ENCODE measurements at places on chromosomes 5 and 9. TPM values are rescaled to one million over a fixed set of nuclear protein-coding genes. Genes with fewer than 3 reads are reported as not detected.
A peak's percentile ranks its signal among the peaks of the same experiment; 100 is the strongest.

GRCh38 chr5:171122372-171122771, 186.7 kb upstream of the TLX3 start:
- no peaks in the 10 kb centered on the region for H3K36me3 ChIP-seq
- no peak for DNase-seq
- no peaks in the 10 kb centered on the region for H3K4me1 ChIP-seq
- H3K27me3 ChIP-seq = no peaks in the 10 kb centered on the region
- H3K4me3 ChIP-seq = no peak overlapping the region

CATSPER3 gene
- 0.36 TPM for polyA plus RNA-seq

DNA sequence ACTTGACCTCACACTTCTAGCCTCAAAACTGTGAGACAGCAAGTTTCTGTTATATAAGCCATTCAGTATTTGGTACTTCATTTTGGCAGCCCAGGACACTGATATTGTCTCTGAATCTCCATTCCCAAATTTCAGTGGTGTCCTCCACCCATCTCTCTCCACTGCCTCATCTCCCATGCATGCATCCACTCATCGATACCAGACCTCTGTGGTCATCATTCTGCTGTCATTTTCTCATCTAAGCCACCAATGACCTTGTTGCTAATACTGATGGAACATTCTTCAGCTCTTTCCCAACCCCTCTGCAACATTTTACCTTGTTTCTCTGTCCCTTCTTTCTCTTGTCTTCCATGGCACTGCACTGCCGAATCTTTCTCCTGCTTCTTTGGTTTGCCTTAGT, 221.8 kb downstream of the SNX18 start:
- H3K4me1 ChIP-seq = peaks cover 22% of the 10 kb centered on the region
- DNase-seq = no peak
- no peak overlapping the region for H3K27ac ChIP-seq
- H3K27me3 ChIP-seq = no peaks in the 10 kb centered on the region
- H3K4me3 ChIP-seq = no peak overlapping the region
- H3K36me3 ChIP-seq = no peaks in the 10 kb centered on the region

- no peak for DNase-seq
- no peaks in the 10 kb centered on the region for H3K27me3 ChIP-seq
- no peak overlapping the region for H3K27ac ChIP-seq
- H3K4me1 ChIP-seq = no peaks in the 10 kb centered on the region
- H3K36me3 ChIP-seq = no peaks in the 10 kb centered on the region
- H3K4me3 ChIP-seq = no peak overlapping the region
Measured at GRCh38 chr5:137563646-137564397, 64.7 kb upstream of the SPOCK1 start.

DNA sequence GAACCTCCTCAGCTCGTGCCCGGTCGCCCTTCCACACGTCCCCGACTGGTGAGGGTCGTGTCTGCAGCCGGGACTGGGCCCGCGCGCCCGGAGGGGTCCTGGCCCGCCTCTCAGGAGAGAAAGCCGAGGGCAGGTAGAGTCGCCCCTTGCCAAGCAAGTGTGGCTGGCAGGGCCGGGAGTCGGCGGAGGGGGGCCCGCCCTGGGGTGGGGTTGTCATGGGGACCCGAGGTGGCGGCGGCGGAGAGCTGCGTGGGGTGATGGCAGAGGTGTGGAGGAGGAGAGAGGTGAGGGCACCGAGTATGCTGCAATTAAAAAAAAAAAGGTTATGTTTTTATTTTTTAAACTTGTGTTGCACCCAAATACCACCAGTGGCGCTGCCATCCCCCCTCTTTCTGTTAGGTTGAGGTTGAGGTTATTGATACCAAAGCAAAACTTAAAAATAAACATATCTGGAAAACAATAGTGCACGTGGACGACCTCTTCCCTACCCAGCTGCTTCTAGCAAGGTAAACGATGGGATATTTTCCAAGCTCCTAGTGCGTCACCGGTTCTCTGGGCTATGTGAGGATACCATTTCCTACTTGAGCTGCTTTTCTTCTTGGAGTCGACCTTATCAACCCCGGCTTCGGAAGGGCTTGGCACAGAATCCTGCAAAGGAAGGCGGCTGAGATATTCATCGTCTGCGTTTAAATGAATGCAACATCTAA, 660 bp downstream of the SCAMP1 start:
- peak; percentile 74 for DNase-seq
- no peaks in the 10 kb centered on the region for H3K27me3 ChIP-seq
- H3K36me3 ChIP-seq = no peaks in the 10 kb centered on the region
- H3K4me1 ChIP-seq = peaks cover 20% of the 10 kb centered on the region
- H3K27ac ChIP-seq = peak overlapping the region; percentile 94

DNA sequence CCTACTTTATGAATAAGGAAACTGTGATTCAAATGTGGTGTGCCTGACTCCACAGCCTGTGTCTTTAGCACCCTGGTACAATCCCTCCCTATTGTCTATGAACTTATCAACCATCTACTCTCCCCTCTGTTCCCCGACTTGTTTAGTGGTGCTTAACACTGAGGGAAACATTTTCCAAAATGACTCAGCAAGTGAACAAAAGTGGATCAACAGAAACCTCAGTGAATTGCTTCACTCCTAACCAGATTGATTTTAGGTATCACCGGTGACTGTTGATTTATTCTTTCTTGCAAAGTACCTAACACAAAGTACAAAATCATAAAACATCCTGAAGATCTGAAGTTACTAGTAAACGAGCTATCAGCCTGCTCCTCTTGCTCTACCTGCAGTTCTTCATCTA, 42.1 kb upstream of the RAPGEF6 start:
- H3K4me1 ChIP-seq = no peaks in the 10 kb centered on the region
- no peak overlapping the region for H3K27ac ChIP-seq
- DNase-seq = no peak
- H3K36me3 ChIP-seq = peaks cover 14% of the 10 kb centered on the region

GRCh38 chr5:6453937-6454560, 5.4 kb downstream of the UBE2QL1 start:
- H3K27me3 ChIP-seq = peaks cover 18% of the 10 kb centered on the region
- peaks cover 6% of the 10 kb centered on the region for H3K4me1 ChIP-seq
- no peak overlapping the region for H3K27ac ChIP-seq
- H3K4me3 ChIP-seq = no peak overlapping the region
- H3K36me3 ChIP-seq = no peaks in the 10 kb centered on the region
- DNase-seq = no peak

- H3K27ac ChIP-seq = no peak overlapping the region
- H3K36me3 ChIP-seq = no peaks in the 10 kb centered on the region
- peaks cover 7% of the 10 kb centered on the region for H3K4me1 ChIP-seq
- no peak overlapping the region for H3K4me3 ChIP-seq
- H3K27me3 ChIP-seq = no peaks in the 10 kb centered on the region
Measured at GRCh38 chr5:154644745-154645411, 110.3 kb upstream of the LARP1 start.

- H3K36me3 ChIP-seq = no peaks in the 10 kb centered on the region
- H3K4me1 ChIP-seq = no peaks in the 10 kb centered on the region
- no peak overlapping the region for H3K4me3 ChIP-seq
- H3K27ac ChIP-seq = no peak overlapping the region
Measured at GRCh38 chr5:90967851-90968250, 409.3 kb downstream of the ADGRV1 start.

TENT4A gene
- 1.1 TPM for polyA plus RNA-seq

- no peak overlapping the region for H3K4me3 ChIP-seq
- no peaks in the 10 kb centered on the region for H3K27me3 ChIP-seq
- no peaks in the 10 kb centered on the region for H3K4me1 ChIP-seq
- H3K36me3 ChIP-seq = no peaks in the 10 kb centered on the region
Measured at GRCh38 chr5:172319708-172320441, 36.3 kb upstream of the UBTD2 start.
